ENCODE measurements at places on chromosomes 16 and 17.

DNA sequence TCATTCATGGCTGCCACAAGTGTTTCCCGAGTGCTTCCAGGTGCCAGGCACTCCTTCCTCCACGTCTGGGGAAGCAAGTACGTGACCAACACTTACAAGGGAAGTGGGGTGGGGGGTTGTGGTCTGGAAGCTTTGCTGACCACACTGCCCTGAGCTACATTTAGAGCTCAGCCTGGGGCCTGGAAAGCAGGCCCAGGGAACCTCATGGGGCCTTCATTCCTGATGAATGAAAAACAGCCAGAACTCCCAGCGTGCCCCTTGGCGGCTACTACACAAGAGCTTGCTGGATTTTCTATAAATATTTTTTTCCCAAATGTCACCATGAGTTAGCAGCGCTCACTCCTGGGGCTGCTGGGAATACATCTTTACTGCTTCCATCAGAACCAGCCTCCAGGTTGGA lies 73.3 kb downstream of the ABCC12 start:
- no peak for DNase-seq

- no peak for DNase-seq
Measured at GRCh38 chr16:49410226-49410625, 36.6 kb downstream of the C16orf78 start.

DNA sequence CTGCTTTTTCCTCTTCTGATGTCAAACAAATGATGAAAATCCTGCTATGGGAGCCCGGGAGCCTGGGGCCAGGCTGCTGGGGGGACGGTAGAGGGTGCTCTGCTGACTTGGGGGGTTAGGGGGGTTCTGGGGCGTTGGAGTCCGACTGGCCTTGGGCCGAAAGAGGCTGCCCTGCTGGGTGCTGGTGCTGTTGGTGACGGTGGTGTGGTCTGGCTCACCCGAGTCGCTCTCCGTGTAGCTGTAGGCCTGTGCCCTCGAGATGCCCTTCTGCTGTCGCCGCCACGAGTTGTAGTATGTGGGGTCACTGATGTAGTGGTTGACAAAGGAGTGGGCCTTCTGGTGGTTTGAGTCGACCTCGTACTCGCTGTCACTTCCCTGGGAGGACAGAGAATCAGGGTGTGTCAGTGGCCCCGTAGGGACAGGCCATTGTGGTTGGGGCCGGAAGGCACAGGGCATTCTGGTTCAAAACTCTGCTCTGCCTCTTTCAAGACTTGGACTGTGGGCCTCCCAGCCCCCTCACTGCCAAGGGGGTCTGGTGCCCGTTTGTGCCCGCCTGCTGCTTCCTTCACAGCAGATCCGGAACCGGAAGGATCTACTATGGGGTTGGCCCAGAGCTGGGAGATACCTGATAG lies 26.9 kb upstream of the CDC42EP4 start:
- no peak for DNase-seq

- DNase-seq, result no peak
Measured at GRCh38 chr17:42522263-42522790, 13.7 kb upstream of the NAGLU start.

DNA sequence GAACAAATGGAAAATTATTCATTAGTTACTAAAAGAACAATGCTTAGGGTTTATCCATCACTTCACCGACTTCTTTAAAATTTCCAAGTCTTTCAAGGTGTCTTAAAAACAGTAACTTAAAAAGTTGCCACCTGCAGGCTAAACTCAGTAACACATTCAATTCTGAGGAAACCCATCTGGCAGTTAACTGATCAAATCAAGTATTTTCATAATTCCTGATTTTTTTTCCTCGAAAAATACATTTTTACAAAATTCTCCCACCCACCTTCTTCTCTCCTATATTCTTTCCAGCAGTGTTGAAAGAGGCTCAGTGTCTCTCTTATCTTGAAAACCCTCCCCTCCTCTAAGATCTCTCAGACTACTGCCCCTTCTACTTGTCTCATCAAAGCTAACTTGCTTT lies 29.9 kb downstream of the PARN start:
- DNase-seq, result no peak

DNA sequence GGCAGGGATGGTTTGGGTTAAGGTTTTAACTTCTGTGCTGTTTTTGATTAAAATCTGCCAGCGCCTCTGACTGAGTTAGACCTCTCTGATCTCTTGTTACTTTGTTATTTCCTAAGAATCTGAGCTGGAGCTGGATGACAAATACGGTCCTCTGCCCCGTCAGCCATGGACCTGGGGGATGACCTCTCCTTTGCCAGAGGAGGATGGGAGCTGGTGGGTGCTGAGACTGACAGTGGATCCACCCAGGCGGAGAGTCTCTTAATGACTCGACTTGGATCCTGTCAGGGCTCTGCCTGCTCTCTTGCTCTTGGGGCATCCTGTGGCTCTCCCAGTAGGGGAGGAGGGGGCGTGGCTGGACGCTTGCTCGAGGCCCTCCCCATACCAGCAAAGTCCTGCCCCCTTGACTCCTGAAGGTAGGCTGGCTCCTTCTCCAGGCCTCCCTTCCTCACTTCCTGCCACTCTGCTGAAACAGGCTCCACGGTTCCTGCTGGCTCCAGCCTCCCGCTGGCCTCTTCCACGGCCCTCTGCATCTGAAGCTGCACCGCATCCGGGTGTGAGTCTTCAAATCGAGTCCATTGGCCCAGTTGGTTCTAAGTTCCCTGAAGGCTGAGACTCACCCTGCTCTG lies 24.8 kb upstream of the MAP3K14 start:
- no peak for DNase-seq

Data from stimulated activated CD8-positive, alpha-beta memory T cell treated with anti-CD3 and anti-CD28 coated beads, Interleukin-12 subunit alpha, Interleukin-12 subunit beta, amount 100 ng/mL, for 1 hour (primary cell).